ENCODE measurements at places on chromosomes 16 and 17. TPM values are rescaled to one million over a fixed set of nuclear protein-coding genes. Genes with fewer than 3 reads are reported as not detected.

GRCh38 chr16:61014869-61015268, 1021.4 kb downstream of the CDH8 start:
- H3K36me3 ChIP-seq, result no peaks in the 10 kb centered on the region
- H3K27ac ChIP-seq, result no peak overlapping the region
- H3K27me3 ChIP-seq, result no peaks in the 10 kb centered on the region
- H3K4me3 ChIP-seq, result no peak overlapping the region
- H3K4me1 ChIP-seq, result no peaks in the 10 kb centered on the region

GRCh38 chr16:68190081-68190480, 45.8 kb downstream of the ESRP2 start:
- H3K4me1 ChIP-seq, result no peaks in the 10 kb centered on the region
- H3K27ac ChIP-seq, result no peak overlapping the region
- DNase-seq, result no peak
- H3K27me3 ChIP-seq, result no peaks in the 10 kb centered on the region
- peaks cover 33% of the 10 kb centered on the region for H3K36me3 ChIP-seq

SNX20 gene
- 0.61 TPM for total RNA-seq

GRCh38 chr17:57522042-57523005, 222.8 kb downstream of the CCDC182 start:
- H3K36me3 ChIP-seq, result peaks cover 3% of the 10 kb centered on the region
- H3K4me3 ChIP-seq, result no peak overlapping the region
- no peak for DNase-seq
- H3K4me1 ChIP-seq, result peaks cover 67% of the 10 kb centered on the region

HOXB9 gene
- 19.8 TPM for total RNA-seq

DNA sequence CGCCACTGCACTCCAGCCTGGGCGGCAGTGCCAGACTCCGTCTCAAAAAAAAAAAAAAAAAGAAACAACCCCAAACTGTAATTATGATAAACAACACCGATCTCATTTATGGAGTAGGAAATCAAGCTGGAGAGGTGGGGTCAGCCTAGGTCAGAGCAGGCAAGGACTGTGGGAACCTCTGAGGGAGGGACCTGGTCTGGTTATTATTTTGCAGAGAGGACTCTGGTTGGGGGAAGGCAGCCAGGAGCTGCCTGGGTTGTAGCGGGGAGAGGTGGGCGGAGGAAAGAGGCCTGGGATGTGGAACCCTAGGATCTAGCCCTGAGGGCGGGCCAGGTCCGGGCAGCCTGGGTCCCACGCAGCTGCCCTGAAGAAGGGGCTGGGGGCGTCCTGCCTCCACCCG, 10.9 kb upstream of the HS3ST6 start:
- no peak for DNase-seq
- peaks cover 12% of the 10 kb centered on the region for H3K4me1 ChIP-seq
- H3K27ac ChIP-seq, result no peak overlapping the region

Data from spinal cord (tissue), 10 donors.